ENCODE measurements at places on chromosomes 13 and 19. TPM values are rescaled to one million over a fixed set of nuclear protein-coding genes. Genes with fewer than 3 reads are reported as not detected.

Gene GPR4
- 3.6 TPM for polyA plus RNA-seq

Gene PRRG2
- 0.69 TPM for polyA plus RNA-seq

Gene AP1M2
- polyA plus RNA-seq = 0.31 TPM

Gene BBC3
- polyA plus RNA-seq = 0.98 TPM

All from muscle of arm (tissue), 14 donors.